K562 (cell line): ENCODE measurements at places on chromosomes 11 and 22.

DNA sequence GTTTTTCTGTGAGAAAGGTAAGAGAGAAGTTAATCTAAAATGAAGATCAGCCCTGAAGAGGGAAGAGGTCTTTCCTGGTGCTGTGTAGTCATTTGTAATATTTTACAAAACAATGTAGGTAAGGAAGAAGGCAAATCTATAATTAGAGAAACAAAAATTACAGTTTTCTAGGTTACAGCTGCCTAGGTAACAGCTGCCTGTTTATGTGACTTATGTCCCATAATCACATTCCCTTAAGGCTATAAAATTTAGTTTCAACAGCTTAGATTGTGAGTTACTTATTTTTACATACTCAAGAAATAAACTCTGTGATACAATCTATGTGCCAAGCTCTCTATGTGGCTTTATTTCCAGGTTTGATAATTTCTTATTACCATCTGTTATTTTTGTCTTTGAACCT is 19.8 kb downstream of the LUZP2 start:
- DNase-seq = no peak

DNA sequence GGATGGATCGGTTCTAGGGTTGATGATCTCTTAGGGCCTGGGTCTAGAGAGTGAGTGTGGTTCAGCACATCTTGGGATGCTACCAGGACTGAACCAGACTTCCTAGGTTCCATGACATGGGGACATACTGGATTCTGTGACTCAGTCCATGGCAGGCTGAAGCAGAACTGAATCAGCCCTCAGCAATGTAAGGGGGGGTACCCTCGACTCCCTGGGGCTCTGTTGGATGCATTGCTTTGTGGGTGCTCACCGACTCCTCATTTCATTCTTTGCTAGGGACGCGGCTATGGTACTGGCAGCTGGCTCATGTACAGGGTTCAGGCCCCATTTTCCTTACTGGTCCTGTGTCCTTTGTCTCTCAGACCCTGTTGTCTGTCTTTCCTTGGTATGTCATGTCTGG is 733 bp upstream of the GRAMD1B start:
- DNase-seq = no peak

- no peak for DNase-seq
Observed at GRCh38 chr22:30511109-30511508, 5.6 kb upstream of the SEC14L4 start.

DNA sequence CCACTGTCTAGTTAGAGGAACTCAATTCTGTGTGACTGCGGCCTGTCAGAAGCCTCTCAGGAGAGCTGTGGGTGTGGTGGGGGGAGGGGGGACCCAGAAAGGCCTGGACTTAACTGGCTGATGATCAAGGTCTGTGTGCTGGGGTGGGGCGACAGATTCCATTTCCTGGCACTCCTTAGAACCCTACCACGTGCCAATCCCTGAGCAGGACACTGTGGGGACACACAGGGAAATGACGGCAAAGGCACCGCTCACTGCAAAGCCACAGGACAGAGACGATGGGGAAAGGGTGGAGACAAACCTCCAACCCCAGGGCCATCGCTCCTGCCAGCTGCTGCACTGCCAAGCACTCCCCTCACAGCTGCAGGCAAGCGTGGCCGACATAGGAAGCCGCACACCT is 58.4 kb upstream of the BID start:
- DNase-seq = no peak

- DNase-seq = no peak
Observed at GRCh38 chr11:118214210-118214914, 10.4 kb downstream of the JAML start.

DNA sequence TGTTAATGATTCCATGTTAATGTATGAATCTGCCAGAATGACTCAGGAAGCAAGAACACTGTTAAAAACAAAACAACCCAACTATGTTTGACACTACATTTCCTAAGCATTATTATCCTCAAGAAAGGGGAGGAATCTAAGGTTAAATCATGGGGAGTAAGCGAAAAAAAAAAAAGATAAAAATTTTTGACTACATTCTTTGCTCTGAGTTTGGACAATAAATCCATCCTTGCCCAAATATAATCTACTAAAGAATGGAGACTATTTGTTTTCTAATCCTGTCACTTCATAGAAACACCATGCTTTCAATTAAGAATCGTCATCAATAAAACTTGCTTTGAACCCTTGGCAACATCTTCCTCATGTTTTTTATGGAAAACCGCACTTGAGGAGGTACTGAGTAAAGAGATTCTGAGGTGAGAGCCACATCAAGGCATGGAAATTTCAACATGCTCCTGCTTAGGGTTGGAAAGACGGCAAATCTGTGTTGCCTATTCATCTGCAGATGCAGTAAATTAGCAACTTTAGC is 9.7 kb downstream of the MAML2 start:
- no peak for DNase-seq

DNA sequence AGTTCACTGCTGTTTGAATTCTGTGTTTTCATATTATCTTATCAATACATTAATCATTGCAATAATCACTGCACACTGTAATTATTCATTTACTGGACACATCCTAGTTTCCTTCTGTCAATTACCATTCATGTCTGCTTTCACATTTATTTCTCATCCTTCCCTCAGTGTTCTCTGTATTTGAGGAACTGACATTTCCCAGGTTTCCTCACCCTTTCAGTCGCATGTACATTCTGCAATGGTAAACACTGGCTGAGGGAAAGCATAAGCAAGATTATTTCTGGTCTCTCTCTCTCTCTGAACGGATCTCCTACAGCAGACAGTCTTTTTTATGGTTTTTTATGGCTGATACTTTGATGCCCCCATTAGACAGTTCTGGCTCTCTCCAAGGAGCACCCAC is 4.2 kb upstream of the HBD start:
- no peak for DNase-seq

DNA sequence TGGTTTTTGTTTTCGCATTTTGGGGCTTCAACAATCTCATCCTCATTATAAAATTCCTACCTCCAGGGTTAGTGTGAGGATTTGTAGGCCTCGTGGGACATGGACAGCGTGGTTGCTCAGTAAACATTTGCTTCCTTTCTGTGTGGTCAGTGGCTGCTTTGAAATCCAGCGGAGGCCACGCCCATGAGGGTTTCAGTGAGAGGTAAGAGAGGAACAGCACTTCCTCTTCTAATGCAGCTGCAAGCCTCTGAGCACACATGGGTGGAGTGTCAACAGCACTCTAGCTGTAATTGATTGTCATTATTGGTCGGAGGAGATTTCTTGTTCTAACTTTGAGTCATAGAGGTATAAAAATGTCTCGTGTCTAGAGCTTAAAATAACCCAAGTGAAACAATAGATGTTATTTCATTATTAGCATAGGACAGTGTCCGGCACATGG is 6.0 kb upstream of the ARHGAP42 start:
- peak; percentile 71 for DNase-seq

DNA sequence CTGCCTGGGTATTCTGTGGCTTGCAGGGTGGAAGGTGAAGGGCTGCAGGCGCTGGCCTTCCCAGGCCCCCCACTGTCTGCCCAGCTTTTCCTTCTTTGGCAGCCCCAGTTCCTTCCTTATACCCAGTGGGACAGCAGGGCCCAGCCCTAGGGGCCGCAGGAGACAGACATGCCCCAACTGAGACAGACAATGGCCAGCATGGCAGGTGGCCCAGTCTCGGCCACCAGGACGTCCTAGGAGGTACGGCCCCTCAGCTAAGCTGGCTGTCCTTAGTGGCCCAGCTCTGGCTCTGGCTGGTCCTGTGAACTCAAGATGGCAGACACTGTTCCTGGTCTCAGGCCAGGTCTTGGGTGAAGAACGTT is 35.9 kb downstream of the RTN4R start:
- DNase-seq = no peak

DNA sequence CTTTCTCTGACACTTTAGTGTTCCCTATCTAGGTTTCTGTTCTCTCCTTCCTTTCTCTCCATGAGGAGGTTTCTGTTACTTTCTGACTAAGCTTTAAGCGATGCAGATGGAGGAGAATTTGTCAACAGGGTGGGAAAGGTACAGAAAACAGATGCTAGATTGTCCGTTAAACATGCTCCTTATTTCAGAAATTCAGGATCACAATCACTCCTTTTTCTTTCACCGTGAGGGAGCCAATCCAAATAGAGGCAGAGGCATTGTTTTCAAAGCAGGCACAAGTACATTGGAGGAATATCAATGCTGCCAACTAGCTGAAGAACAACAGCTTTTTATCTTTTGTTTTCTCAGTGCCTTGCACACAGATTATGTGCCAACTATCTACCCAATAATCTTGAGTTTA is 215.7 kb upstream of the FOLH1 start:
- no peak for DNase-seq

DNA sequence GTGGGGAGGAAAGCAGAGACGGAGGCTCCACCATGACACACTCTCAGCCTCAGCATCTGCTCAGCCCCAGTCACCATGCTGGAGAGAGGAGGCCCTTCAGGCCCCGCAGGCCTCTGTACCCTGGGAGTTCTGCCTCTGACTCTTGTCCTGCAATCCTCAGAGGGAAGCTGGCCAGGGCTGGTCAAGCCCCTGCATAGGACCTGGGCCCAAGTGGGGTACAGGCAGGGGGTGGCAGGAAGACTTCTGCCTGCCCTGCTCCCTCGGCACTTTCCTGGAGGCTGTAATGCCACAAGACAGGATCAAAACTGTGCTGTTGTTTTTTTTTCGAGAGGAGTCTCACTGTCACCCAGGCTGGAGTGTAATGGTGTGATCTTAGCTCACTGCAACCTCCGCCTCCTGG is 33.7 kb downstream of the LRRC74B start:
- DNase-seq = no peak

DNA sequence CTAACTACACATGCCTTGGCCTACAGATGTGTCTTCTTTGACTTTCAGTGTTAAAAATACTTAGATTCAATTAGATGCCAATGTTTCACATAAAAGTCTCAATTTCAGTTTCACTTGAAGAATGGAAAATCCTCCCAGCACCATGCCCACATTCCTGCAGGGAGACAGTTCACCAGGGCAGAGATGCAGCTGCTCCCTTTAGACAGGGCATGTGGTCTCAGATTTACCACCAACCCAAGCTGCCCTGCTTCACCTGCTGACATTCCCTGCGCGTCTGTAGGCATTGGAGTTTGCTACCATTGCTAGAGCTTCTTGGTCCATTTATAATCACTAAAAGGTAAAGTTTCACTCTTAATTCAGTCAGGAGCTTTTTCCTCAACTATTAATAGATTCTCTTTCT is 113.9 kb downstream of the ARFGAP2 start:
- no peak for DNase-seq

DNA sequence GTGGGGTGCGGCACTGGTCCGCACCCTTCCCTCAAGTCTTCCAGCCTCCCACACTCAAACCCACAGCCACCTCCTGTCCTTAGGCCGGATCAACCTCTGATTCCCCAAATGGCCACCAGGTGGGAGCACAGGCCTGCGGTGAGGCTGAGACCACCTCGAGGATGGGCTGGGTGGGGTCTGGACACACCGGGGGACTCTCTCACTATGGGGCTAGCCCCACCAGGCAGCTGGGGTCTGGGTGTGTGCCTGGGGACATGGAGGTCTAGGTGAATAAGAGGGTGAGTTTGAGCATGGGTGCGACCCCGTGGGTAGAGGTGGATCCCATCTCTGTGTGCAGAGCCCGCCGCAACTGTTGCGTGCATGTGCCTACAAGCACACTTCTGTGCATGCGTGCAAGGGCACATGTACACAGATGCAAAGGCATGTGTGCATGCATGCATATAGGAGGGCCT is 32.6 kb downstream of the MYO18B start:
- DNase-seq = no peak

DNA sequence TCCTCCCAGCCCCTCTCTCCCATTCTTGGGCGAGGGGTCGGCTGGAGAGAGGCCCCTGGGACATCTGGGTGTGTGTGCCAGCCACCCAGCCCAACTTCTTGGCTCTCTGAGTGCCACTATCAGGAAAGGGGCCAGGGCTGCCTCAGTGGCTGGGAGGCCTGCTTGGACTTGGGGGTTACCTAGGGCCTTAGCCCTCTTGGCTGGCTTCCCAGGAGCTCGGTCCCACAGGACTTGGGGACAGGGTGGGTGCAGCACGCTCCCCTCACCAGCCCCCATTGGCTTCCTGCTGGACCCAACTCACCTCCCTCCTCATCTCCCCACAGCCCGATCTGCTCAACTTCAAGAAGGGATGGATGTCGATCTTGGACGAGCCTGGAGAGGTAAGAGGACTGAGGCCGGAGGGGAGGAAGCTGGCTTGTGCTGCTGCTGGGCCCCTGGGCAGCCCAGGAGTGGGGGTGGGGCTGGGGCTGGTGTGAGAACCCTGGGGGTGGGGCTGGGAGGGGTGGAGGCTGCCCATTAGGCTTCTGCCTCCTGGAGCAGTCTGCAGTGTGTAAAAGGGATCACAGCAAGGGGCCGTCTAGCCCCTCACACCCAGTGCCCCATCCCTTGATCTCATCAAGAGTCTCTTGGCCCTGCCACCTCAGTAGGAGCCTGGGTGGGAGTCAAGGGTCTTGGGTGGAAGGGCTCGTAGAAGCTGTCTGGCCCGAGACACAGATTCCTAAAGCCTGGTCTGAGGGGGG is 54.8 kb downstream of the TRIOBP start:
- DNase-seq = no peak

DNA sequence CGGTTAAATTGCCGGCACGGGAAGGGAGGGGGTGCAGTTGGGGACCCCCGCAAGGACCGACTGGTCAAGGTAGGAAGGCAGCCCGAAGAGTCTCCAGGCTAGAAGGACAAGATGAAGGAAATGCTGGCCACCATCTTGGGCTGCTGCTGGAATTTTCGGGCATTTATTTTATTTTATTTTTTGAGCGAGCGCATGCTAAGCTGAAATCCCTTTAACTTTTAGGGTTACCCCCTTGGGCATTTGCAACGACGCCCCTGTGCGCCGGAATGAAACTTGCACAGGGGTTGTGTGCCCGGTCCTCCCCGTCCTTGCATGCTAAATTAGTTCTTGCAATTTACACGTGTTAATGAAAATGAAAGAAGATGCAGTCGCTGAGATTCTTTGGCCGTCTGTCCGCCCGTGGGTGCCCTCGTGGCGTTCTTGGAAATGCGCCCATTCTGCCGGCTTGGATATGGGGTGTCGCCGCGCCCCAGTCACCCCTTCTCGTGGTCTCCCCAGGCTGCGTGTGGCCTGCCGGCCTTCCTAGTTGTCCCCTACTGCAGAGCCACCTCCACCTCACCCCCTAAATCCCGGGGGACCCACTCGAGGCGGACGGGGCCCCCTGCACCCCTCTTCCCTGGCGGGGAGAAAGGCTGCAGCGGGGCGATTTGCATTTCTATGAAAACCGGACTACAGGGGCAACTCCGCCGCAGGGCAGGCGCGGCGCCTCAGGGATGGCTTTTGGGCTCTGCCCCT is 529 bp upstream of the CCND1 start:
- DNase-seq = no peak

DNA sequence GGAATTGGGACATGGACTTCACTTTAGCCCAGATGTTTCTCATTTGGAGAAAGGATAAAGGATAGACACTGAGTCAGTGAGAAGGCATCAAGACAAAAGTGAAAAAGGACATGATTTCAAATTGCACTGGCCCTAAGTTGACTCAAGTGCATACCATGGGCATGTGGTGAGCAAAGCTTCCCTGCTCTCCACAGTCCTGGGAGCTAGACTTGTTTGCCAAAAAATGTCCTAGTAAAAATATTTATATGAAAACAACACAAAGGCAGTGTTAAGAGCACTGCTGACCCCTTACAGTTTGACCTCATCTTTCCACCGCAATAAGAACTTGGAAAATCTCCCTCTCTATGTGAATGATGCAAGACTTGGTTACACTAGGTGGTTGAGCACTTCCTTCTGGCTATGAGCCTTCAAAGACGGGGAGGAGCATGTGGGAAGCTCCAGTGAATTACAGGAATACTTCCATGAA is 46.5 kb upstream of the FIBIN start:
- no peak for DNase-seq

- DNase-seq = no peak
Observed at GRCh38 chr11:93089474-93090102, 108.2 kb downstream of the SLC36A4 start.

- DNase-seq = no peak
Observed at GRCh38 chr11:123184531-123184930, 10.5 kb downstream of the CLMP start.

- DNase-seq = no peak
Observed at GRCh38 chr22:48918585-48919186, 909.0 kb downstream of the BRD1 start.
